ENCODE measurements at places on chromosomes 12 and 14.
A peak's percentile ranks its signal among the peaks of the same experiment; 100 is the strongest.

DNA sequence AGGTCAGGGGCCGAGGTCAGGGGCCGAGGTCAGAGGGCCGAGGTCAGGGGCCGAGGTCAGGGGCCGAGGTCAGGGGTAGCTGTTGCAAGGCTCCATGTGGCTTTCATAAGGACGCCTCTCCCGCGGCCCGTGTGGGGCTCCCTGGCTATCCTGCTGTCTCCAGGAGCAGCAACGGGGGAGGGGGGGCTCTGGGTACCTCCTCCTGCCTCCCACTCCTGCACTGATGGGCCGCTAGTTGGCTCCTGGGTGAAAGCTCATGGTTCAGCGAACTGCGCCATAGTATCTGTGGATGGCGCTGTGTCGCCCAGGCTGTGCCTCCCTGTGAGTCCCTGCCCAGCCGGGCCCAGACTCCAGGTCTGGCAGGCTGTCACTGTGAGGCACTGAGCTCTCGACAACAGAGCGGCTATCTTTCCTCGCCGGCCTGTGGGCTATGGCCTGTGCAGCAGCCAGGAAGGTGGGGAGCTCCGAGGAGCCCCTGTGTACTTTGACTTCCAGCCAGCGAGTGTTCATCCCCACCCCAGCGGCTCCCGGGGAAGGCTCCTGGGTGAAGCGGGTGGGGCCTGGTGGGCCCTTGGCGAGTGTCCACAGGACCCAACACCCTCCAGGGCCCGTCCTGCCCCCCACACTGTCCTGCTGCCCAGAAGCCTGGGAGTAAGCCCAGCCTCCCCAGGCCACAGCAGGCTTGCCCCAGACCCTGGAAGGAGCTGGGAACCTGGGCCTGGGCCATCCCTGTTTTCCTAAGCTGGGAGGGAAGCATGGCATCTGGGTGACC is 8.1 kb downstream of the RFLNA start:
- no peaks in the 10 kb centered on the region for H3K36me3 ChIP-seq
- H3K4me1 ChIP-seq: no peaks in the 10 kb centered on the region

- no peaks in the 10 kb centered on the region for H3K4me1 ChIP-seq
- H3K4me3 ChIP-seq: no peak overlapping the region
- DNase-seq: no peak
Measured at GRCh38 chr12:29888777-29889176, 105.0 kb upstream of the TMTC1 start.

- DNase-seq: peak; percentile 99
- peak overlapping the region; percentile 98 for H3K27ac ChIP-seq
- no peaks in the 10 kb centered on the region for H3K27me3 ChIP-seq
Measured at GRCh38 chr12:31896514-31897039, 62.6 kb upstream of the RESF1 start.

DNA sequence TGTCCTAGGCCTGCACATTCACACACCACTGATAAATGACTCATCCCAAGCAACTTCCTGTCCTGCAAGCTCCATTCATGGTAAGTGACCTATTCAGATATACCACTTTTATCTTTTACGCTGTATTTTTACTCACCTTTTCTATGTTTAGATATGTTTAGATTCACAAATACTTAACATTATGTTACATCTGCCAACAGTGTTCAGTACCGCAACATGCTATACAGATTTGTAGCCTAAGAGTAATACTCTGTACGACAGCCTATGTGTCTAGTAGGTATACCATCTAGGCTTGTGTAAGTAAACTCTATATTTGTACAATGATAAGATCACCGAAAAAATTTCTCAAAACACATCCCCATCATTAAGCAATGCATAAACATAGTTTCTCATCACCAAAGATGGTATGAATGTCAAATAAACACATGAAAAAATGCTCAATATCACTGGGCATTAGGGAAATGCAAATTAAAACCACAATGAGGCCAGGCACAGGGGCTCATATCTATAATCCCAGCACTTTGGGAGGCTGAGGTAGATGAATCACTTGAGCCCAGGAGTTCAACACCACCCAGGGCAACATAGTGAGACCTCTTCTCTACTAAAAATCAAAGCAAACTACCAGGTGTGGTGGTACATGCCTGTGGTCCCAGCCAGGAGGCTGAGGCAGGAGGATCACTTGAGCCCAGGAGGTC is 20.7 kb downstream of the ATXN2 start:
- H3K36me3 ChIP-seq: peaks cover 1% of the 10 kb centered on the region
- no peaks in the 10 kb centered on the region for H3K27me3 ChIP-seq
- H3K4me1 ChIP-seq: peaks cover 6% of the 10 kb centered on the region
- DNase-seq: no peak
- no peak overlapping the region for H3K4me3 ChIP-seq

- no peaks in the 10 kb centered on the region for H3K36me3 ChIP-seq
- H3K27ac ChIP-seq: peak overlapping the region; percentile 84
- peaks cover 62% of the 10 kb centered on the region for H3K4me1 ChIP-seq
- peak; percentile 92 for DNase-seq
- H3K27me3 ChIP-seq: no peaks in the 10 kb centered on the region
- peak overlapping the region; percentile 65 for H3K4me3 ChIP-seq
Measured at GRCh38 chr12:24997970-24998582, 49.2 kb upstream of the BCAT1 start.

DNA sequence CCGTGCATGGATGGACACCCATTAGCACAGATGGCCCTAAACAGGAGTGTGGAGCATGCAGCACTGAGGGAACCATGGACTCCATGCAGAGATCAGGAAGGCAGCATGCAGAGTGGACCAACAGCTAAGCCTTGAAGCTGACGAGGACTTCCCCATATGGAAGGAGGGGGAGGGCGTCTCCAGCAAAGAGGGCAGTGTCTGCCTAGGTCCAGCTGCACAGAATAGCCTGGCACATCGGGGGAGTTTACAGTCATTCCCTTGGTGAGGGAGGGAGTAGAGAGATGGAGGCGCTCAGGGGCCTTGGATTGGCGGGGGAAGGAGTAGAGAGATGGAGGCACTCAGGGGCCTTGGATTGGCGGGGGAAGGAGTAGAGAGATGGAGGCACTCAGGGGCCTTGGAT is 64.5 kb downstream of the ANKRD9 start:
- H3K36me3 ChIP-seq: no peaks in the 10 kb centered on the region
- no peak overlapping the region for H3K4me3 ChIP-seq
- no peaks in the 10 kb centered on the region for H3K27me3 ChIP-seq
- H3K4me1 ChIP-seq: no peaks in the 10 kb centered on the region

GRCh38 chr12:99068993-99069747 is 424.1 kb downstream of the APAF1 start:
- DNase-seq: no peak
- H3K4me1 ChIP-seq: no peaks in the 10 kb centered on the region
- no peak overlapping the region for H3K4me3 ChIP-seq
- no peak overlapping the region for H3K27ac ChIP-seq
- no peaks in the 10 kb centered on the region for H3K36me3 ChIP-seq

GRCh38 chr14:104830781-104831180 is 29.9 kb downstream of the ZBTB42 start:
- H3K4me3 ChIP-seq: no peak overlapping the region
- H3K27ac ChIP-seq: no peak overlapping the region
- H3K27me3 ChIP-seq: peaks cover 3% of the 10 kb centered on the region
- no peak for DNase-seq
- H3K4me1 ChIP-seq: peaks cover 5% of the 10 kb centered on the region

- H3K4me1 ChIP-seq: peaks cover 33% of the 10 kb centered on the region
- H3K4me3 ChIP-seq: no peak overlapping the region
- no peak overlapping the region for H3K27ac ChIP-seq
- H3K27me3 ChIP-seq: no peaks in the 10 kb centered on the region
Measured at GRCh38 chr12:89883630-89884389, 175.2 kb upstream of the ATP2B1 start.

GRCh38 chr14:65080960-65081747 is 21.2 kb downstream of the MAX start:
- peaks cover 28% of the 10 kb centered on the region for H3K36me3 ChIP-seq
- H3K4me3 ChIP-seq: no peak overlapping the region
- DNase-seq: no peak
- no peaks in the 10 kb centered on the region for H3K4me1 ChIP-seq
- H3K27ac ChIP-seq: no peak overlapping the region
- no peaks in the 10 kb centered on the region for H3K27me3 ChIP-seq

DNA sequence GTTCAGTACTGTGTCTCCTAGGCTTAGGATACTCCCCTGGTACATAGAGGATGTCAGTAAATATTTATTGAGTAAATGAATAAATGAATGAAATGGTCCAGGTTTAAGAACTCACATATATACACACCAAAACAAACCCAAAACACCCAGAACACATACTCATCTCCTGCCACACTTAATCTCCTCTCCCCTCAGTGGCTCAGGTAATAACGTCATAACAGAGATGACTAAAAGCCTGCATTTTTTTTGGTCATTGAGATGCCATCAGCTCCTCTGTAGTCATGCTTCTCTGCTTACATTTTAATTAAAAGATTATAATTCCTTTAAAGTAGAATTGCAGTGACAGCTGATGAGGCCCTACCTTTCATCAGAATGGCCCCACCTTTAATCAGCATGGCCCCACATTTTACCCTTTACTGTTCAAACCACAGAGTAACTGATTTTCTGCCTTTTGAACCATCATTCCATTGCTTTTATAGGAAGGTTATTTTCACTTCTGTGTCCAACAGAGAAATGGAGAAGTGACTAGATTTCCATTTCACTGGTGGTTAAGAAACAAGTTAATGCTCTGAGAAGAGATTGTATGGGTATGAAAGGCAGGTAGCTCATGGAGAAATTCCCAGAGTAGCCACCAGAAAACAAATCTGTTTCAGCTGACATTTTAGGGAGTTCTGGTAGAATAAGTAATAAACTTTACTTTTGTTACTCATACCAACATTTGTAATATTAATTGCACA is 193.4 kb upstream of the ATP2B1 start:
- no peak for DNase-seq
- no peaks in the 10 kb centered on the region for H3K27me3 ChIP-seq
- H3K36me3 ChIP-seq: no peaks in the 10 kb centered on the region
- no peak overlapping the region for H3K4me3 ChIP-seq

DNA sequence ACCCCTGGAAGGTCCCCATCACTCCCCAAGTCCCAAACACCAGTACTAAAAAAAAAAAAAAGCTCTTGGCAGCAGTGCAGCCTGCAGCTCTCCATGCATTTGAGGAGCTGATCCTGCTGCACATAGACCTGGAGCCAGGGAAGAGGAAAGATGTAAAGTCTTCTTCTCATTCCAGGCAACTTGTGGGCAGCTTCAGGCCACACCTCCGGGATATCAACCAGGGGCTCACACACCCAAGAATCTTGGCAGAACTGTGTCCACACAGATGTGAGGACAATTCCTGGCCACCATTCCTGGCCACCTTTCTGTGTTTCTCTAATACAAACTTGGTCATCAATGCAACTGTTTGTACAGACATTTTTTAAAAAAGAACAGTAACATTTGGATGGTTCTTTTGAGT is 72.7 kb downstream of the TMEM132C start:
- no peaks in the 10 kb centered on the region for H3K27me3 ChIP-seq
- DNase-seq: no peak
- no peak overlapping the region for H3K4me3 ChIP-seq
- H3K36me3 ChIP-seq: no peaks in the 10 kb centered on the region
- no peaks in the 10 kb centered on the region for H3K4me1 ChIP-seq
